ENCODE measurements at places on chromosomes 12 and 14.

- no peak for DNase-seq
These were observed 144.2 kb upstream of the FRMD6 start for GRCh38 chr14:51507511-51507905.

- DNase-seq, result no peak
These were observed 7.0 kb downstream of the NOC4L start for GRCh38 chr12:132151145-132151765.

DNA sequence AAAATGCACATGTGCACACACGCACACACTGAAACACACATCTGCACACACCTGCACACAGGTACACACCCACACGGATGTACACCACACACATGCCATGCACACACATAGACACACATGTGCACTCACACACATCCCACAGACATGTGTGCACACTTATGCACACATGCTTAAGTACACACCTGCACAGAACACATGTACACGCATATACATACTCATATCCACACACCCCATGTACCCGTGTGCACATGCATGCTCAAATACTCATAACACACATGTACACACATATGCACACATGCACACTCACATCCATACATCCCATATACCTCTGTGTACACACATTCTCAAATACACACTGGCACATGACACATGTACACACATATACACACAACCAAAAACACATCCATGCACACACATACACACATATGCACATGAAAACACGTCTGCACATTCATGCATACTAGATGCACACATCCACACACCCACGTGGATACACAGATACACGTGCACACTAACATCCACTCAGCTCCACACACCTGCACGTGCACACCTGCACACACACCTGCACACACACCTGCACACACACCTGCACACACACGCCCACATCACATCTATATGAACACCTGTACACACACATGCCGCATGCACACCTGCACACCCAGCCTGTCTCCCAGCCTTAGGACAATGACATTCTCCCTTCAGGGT, 336.7 kb downstream of the ADGRD1 start:
- DNase-seq, result no peak

GRCh38 chr12:128439796-128440195, 172.8 kb downstream of the TMEM132C start:
- no peak for DNase-seq

GRCh38 chr14:99430491-99430890, 50.2 kb downstream of the SETD3 start:
- no peak for DNase-seq

GRCh38 chr14:74549588-74549987, 56.0 kb downstream of the ISCA2 start:
- DNase-seq, result no peak

GRCh38 chr12:14775636-14775980, 27.7 kb downstream of the WBP11 start:
- no peak for DNase-seq

- no peak for DNase-seq
These were observed 21.4 kb upstream of the EID3 start for GRCh38 chr12:104282109-104282508.

GRCh38 chr12:125038976-125039625, 26.1 kb upstream of the AACS start:
- no peak for DNase-seq

GRCh38 chr12:80580254-80580653, 127.2 kb upstream of the MYF6 start:
- no peak for DNase-seq

- DNase-seq, result no peak
These were observed 7.8 kb downstream of the STX2 start for GRCh38 chr12:130831246-130831645.

DNA sequence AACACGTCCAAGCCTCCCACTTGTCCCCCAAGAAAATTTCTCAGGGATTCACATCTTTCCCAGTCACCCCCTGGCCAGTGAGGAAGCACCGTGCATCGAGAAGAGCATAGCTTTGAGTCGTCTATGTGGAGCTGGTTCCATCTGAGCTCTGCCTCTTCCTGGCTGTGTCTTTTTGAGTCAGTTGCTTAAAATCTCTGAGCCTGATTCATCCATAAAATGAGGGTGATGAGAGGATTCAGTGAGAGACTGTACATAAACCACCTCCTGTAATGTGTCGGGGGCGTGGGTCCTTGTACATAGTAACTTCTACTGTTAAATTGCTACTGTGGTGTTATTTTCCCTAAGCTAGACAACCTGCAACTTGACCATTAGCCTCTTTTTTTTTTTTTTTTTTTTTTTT, 13.8 kb downstream of the CD9 start:
- no peak for DNase-seq

DNA sequence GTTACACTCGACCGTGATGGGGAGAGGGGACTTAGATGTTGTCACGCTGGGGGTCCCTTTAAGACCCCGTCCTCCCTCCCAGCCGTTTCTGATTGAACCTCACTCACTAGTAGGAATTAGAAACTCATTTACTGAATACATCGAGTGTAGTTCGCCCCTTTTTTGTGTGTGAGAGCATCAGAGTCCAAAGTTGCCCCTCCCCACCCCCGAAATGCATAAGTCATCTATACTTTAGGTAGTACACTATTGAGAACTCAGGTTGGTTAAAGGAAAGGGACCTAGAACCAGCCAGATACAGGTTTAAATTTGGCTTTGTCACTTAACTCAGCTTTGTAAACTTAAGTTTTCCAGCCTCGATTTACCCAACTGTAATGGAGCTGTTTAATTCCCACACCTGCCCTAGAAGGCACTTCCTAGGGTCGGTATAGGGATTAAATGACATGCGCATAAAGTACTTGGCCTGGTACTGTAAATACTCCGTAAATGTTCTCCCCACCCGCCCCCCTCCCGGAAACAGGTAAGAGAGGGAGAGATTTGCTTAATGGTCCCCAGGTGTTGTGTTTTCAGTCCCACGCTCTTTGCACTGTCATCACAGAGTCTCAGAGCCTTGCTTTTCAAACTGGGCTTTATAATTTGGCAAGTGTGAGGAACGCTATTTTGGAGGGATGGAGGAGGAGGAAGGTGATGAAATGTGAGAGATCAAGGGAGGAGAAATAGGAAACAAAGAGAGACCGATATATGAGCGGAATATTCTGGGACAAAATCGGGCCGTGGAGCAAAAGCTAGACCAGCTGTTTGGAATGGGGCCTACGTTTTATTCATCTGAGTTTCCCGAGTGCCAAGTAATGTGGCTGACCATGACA, 897 bp downstream of the SUDS3 start:
- no peak for DNase-seq

GRCh38 chr14:95064734-95065133, 92.6 kb downstream of the DICER1 start:
- no peak for DNase-seq

DNA sequence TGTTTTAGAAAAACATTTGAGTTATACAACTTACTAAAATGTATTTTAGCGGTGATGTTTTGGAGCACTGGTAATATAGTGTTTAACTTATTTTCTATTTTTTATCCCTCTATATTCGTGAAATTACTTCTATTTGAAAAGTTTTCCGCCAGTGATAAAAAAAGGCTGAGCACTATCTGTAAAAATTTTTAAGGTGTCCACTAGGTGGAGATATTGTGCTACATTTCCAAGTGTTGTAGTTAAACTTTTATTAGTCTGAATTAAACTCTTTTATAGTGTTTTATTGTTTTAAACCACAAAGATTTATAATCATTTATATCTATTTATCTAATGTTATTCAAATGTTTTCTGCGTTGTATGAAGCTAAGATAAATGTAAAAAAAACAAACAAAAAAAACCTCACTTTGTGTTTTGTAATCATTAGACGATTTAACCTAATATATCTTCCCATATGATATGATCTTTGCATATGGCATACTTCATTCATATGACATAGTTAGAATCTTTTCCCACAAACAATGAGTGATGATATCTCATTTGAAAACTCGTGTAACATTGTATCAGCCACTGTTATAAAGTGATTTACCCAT, 11.8 kb downstream of the ALG10B start:
- no peak for DNase-seq

GRCh38 chr12:70576341-70577282, 60.6 kb downstream of the PTPRB start:
- no peak for DNase-seq

DNA sequence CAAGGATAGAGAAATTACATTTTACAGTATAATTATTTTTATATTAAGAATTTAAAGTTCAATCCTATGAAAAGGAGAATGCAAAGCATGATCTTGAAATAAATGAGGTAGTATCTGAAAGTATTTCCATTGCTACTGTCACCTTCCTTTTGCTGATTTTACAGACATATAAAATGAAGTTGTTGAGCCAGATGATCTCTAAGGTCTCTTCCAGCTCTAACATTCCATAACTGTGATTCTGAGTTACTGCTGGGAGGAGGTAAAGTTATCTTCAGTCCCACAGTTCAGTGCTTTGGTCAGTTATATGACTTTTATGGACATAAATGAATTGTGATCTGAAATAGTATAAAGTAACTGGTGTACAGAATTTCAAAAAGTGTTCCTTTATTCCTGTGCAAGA, 52.8 kb downstream of the SLC38A6 start:
- no peak for DNase-seq

DNA sequence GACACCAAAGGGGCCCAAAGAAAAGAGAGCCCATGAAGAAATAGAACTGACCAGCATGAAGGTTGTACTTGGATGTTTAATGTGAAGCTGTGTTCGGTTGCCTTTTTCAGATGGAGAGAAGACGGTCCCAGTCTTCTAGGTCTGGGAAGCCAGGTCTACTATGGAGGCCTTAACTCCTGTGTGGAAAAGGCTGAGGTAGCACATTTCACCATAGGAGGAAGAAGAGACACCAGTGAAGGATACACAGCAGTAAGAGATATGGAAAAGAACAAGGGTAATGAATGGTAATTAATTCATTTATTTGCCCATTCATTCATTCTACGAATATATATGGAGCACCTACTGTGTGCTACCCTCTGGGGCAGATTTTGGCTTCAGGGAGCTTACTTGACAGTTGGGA, 151.6 kb upstream of the PLEKHG7 start:
- no peak for DNase-seq

- DNase-seq, result no peak
These were observed 36.5 kb downstream of the CIT start for GRCh38 chr12:119840582-119840981.

GRCh38 chr14:67850066-67850830, 30.7 kb downstream of the RAD51B start:
- DNase-seq, result no peak

- DNase-seq, result no peak
These were observed 113.7 kb upstream of the PDZRN4 start for GRCh38 chr12:41074473-41074769.

DNA sequence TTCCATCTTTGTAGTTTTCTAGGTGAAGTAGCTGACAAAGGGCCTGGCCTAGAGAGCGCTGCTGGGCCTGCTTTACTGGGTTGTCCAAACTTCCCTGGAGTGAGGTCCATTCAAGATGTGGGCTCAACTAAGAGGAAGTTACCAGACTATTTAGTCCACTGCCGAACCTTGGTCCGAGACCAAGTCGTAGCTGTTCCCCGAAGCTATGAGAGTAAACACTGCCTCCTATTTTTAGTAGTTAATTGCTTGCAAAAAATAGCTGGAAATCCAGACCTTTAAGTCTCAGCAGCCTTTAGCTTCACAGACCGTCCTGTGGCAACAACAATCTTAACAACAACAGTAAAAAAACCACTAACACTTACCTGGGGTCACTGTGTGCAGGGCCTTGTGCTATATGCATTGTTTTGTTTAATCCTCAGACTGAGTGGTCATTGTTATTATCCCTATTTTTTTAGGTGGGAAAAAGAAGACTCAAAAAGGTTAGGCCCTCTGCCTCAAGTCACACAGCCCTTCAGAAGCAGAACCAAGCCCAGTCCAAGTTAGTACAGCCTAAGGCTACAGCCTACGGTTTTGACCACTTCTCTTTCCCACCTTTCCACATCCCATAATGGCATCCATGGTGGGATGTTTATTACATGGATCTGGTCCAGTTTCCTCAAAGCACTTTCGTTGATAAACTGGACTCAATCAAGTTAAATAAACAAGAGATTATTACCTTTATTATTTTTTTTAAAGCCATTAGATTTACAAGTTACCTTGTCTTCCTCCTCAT, 30.6 kb downstream of the SOCS2 start:
- DNase-seq, result no peak

DNA sequence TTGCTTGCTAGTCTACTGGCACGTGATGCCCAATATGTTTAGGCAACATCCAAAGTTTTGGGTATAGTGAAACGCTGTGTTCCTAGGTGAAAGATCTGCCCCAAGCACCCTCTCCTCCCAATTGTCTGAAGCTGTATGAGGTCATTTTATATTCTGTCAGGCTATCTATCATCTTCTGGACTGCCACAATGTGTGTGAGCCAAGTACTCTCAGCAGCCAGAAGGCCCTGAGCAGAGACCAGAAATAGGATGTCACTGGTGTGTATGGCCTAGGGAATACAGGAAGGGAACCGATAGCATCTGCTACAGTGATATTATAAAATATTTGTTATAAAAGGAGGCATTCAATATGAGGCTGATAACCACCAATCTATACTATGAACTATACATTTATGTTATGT, 7.9 kb upstream of the PDE3A start:
- no peak for DNase-seq

GRCh38 chr14:21960636-21961035, 287.0 kb upstream of the OR4E1 start:
- DNase-seq, result no peak

- no peak for DNase-seq
These were observed 7.8 kb downstream of the PELI2 start for GRCh38 chr14:56125772-56126636.

- no peak for DNase-seq
These were observed 106.4 kb downstream of the CCDC60 start for GRCh38 chr12:119440803-119441360.

- DNase-seq, result no peak
These were observed 211.8 kb downstream of the PPM1H start for GRCh38 chr12:62722971-62723680.

DNA sequence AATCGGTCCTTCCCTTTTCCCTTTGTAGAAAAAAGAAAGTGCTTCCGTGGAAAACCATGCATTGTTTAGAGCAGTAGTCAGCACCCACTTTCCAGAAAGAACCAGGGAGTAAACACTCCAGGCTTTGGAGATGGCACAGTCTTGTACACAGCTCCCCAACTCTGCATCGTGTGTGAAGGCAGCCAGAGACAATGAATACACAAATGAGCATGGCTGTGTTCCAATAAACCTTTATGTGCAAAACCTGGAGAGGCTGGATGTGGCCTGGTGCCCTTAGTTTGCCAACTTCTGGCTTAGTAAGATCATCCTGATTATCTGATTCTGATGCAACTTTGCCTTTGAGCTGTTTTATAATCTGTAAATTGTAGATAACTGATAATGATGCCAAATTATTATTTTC, 463.4 kb upstream of the TMEM132C start:
- DNase-seq, result no peak

GRCh38 chr12:54371328-54372112, 7.2 kb upstream of the GPR84 start:
- DNase-seq, result no peak

- DNase-seq, result no peak
These were observed 186.6 kb upstream of the EEA1 start for GRCh38 chr12:93115646-93116045.

- no peak for DNase-seq
These were observed 46.5 kb downstream of the CCER1 start for GRCh38 chr12:90908465-90908864.

Data from effector CD8-positive, alpha-beta T cell (primary cell).